NCI-H2081 treated with DMSO at 0.1 percent for 48 hours (cell line): ENCODE measurements at places on chromosomes 7 and 10.

DNA sequence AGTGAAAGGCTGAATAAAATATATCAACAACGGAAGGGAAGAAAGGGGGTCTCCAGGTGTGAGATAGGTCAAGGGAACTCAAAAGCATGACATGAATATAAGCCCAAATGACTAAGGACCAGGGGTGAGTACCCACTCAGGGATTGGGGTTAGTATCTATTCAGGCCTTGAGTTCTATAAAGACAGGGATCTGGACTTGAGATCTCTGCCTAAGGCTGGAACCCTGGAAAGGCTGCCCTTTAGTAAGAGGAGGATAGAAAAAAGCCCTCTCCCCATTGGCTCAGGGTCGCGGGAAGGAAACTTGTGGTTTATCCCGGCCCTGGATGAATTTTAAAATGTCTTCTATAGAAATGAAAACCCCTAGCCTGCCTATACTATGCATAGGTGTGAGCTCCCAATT lies 2.4 kb upstream of the ITPRIP start:
- DNase-seq, result no peak

DNA sequence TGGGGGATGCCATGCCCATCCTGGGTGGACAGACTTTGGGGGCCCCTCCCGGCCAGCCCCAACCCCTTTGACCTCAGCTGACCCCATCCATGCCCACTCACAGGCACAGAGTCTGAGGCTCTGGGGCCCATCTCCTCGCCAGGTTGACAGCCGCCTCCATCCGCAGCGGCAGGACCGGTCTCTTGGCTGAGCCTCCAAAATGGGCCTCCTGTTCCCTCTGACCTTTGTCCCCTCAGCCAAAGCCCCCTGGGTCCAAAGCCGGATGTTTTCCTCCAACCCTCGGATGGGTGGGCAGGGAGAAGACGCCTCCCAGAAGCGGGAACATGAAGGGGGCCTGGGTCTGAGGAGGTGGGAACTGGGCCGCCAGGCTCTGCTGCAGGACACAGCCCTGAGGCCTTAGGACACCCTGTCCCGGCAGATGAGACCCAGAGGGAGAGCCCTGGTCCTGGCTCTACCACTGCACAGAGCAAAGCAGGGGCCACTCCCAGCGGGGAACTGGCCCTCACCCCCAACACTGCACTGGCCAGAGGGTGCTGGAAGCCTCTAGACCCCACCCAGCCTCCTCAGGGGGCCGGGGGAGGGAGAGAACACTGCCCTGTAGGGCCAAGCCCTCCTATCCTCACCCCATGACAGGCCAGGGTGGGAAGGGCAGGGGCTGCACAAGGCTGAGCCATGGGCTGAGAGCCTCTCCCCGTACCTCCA lies 12.6 kb downstream of the PDGFA start:
- DNase-seq, result no peak

DNA sequence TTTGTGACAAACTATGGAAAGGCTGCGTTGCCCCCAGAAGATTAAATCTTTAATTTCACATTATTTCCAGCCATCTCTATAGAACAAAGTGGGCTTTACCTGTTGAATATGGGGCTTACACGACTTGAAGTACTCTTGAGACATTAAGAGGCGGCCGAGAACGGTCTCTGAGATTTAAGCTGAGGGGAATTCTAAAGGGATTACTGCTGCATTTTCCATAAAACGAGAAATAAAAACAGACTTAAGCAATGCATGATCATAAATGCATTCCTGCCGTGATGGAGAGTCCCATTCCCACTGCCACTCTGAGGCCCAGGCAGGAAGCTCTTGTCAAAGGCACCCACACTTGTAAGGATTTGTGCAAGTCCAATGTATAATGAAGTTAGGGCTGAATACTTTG lies 329.7 kb upstream of the SHH start:
- DNase-seq, result no peak

GRCh38 chr10:69936091-69936490 lies 116.6 kb upstream of the MACROH2A2 start:
- DNase-seq, result no peak

- DNase-seq, result no peak
Measured at GRCh38 chr7:12719141-12719919, 31.9 kb downstream of the ARL4A start.

DNA sequence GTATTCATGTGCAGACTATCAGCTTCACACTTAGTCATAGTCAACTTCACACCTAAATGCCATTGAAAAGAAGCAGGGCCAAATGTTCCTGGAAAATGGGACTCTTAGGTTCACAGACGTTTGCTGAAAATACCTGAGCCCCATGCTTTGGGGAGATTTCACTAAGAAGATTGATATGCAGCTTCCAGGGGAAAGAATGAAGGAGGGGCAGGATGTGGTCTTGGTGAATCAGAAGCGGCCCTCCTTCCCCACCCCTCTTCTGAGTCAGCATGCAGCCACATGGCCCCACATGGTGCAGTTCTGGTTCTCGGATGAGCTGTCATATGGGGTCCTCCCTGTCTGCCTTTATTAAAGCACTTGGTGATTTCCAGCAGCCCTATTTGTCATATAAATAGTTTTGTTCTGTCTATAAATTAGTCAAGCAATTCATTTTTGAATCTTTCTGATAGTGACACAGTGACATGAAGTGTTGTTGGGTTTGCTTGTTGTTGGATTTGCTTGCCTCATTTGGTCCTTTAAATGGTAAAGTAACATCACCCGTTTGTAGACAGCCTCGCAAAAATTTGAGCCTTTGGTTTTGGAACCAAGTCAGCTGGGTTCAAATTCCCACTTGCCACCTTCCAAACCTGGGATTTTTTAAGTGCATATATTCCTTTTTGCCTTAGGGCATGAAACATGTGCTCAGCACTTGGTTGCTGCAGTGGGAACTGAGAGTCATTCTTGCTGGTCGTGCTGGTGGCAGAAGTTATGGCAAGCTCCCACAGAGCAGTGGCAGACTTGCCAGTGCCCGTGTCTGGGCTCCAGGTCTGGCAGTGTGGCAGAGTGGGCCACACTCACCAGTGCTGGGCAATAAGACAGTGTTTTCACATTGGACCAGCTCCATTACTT lies 68.1 kb upstream of the CDK6 start:
- no peak for DNase-seq

GRCh38 chr7:39197831-39198230 lies 220.1 kb downstream of the POU6F2 start:
- DNase-seq, result no peak

DNA sequence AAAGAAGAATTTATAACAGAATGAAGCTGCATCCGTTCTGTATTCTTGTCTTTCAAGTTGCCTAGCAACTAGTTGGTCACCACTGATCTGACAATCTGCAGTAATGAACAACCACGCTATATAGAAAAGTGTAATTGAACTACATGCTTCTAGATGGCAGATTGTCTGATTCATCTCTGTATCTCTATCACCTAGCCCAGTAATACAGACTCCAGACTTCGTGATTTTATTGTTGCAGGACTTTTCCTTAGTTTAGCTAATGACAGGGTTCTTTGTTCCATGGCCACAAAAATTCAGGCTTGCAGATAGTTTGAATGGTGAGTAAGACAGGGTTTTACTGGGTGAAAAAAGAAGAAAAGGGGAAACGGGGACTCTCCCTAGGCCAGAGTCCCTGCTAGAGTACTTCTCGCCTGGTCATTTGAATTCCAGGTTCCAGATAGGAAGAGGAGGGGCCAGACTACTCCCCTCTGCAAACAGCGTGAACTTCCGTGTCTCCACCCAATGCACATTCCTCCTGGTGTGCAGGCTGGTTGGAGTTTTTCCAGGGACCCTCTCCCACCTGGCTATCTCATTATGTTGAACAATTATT lies 45.9 kb downstream of the COL1A2 start:
- DNase-seq, result no peak

GRCh38 chr10:73839276-73839966 lies 28.0 kb upstream of the NDST2 start:
- DNase-seq, result no peak

- DNase-seq, result no peak
Measured at GRCh38 chr7:75689246-75690099, 49.3 kb downstream of the HIP1 start.

GRCh38 chr7:11466517-11467105 lies 365.4 kb downstream of the THSD7A start:
- no peak for DNase-seq

DNA sequence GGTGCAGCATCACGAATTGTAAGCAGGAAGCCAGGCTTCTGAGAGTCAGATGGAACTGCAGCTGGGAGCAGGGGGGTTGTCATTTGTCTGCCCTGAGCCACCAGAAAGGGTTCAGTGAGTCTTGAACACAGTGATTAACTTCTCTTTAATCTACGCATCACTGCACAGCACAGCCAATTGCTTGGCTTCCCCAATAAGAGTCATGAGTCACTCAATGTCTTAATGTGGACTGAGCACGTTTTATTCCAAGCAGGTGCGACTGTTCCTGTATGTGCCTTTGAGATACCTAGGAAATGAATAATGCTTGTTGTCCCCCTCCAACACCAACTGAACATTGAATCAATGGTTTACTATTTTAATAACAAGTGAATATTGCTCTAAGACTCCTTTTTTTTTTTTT lies 26.0 kb upstream of the PLEKHA1 start:
- DNase-seq, result no peak

GRCh38 chr7:131649879-131650278 lies 93.5 kb upstream of the PODXL start:
- no peak for DNase-seq

DNA sequence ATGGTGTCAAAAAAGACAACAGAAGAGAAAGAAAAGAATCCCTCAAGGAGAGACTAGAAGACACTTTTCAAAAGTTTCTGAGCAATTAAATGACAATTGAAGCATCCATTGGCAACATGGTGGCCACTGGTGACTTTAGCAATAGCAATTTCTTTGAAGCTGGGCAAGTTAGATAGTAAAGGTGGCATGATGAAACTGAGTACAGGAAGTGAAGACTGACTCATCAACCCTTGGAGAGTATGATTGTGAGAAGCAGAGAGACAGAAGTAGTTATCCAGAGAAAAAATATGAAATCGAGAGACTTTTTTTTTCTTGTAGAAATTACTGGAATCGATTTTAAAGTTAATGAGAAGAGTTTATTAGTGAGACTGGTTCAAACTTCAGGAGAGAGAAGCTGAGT lies 52.5 kb downstream of the DGKB start:
- DNase-seq, result no peak

DNA sequence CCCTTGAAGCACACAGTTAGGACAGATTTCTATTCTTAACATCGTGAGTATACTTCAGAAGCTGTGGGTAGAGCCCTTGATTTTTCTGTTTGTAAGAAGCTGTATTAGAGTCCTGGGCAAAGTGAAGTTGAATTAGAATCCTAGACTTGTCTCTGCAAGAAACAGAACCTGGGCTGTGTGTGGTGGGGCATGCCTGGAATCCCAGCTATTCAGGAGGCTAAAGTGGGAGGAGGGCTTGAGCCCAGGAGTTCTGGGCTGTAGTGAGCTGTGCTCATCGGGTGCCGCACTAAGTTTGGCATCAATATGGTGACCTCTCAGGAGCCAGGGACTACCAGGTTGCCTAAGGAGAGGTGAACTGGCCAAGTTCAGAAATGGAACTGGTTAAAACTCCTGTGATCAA lies 183.4 kb downstream of the GNAI1 start:
- DNase-seq, result no peak

DNA sequence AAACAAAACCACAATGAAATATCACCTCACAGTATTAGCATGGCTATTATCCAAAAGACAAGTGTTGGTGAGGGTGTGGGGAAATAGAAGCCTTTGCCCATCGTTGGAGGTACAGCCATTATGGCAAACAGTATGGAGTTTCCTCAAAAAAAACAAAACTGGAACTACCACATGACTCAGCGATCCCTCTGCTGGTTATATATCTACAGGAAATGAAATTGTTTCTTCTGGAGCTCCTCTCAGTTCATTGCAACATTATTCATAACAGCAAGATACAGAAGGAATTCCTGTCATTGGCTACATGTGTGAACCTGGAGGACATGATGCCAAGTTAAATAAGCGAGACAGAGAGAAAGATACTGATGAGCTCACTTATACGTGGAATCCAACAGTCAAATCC lies 2.4 kb upstream of the UBE3C start:
- no peak for DNase-seq
